ENCODE measurements at places on chromosomes 6 and 20. TPM values are rescaled to one million over a fixed set of nuclear protein-coding genes. Genes with fewer than 3 reads are reported as not detected.

The DCBLD1 gene
- polyA plus RNA-seq = 14.9 TPM

The TMC2 gene
- polyA plus RNA-seq = 0.34 TPM

The NT5E gene
- 3.0 TPM for polyA plus RNA-seq

The MATN4 gene
- 0.43 TPM for polyA plus RNA-seq

The PBOV1 gene
- not detected for polyA plus RNA-seq

The C20orf141 gene
- polyA plus RNA-seq = not detected

The DEFB124 gene
- not detected for polyA plus RNA-seq

The PHACTR1 gene
- polyA plus RNA-seq = 17.9 TPM

The MPIG6B gene
- polyA plus RNA-seq = 1.7 TPM

The PEX3 gene
- polyA plus RNA-seq = 34.5 TPM

The MYLK2 gene
- polyA plus RNA-seq = 0.91 TPM

The C6orf58 gene
- 1.5 TPM for polyA plus RNA-seq

The MUC21 gene
- not detected for polyA plus RNA-seq

The MAP7 gene
- 33.9 TPM for polyA plus RNA-seq

The PREX1 gene
- 14.3 TPM for polyA plus RNA-seq

The ENPP4 gene
- polyA plus RNA-seq = 16.2 TPM

The PTP4A1 gene
- polyA plus RNA-seq = 55.3 TPM

The HLA-G gene
- 5.7 TPM for polyA plus RNA-seq

The SLC17A4 gene
- polyA plus RNA-seq = 2.2 TPM

The CDK5RAP1 gene
- polyA plus RNA-seq = 50.1 TPM

The SLC22A3 gene
- polyA plus RNA-seq = 7.2 TPM

The CDH4 gene
- polyA plus RNA-seq = 9.5 TPM

The FAM83C gene
- polyA plus RNA-seq = 0.05 TPM

The ANKS1A gene
- polyA plus RNA-seq = 47.6 TPM

The BANF2 gene
- polyA plus RNA-seq = not detected

The PERP gene
- 15.9 TPM for polyA plus RNA-seq

The SLC52A3 gene
- polyA plus RNA-seq = 4.3 TPM

The WFDC5 gene
- polyA plus RNA-seq = not detected

The PPP1R3G gene
- polyA plus RNA-seq = 1.8 TPM

The FOXS1 gene
- polyA plus RNA-seq = 8.0 TPM

The TSPO2 gene
- polyA plus RNA-seq = 0.60 TPM

The ALDH8A1 gene
- 49.0 TPM for polyA plus RNA-seq

Data from renal pelvis (tissue), 12 donors.